ENCODE measurements at places on chromosomes 1 and 21. TPM values are rescaled to one million over a fixed set of nuclear protein-coding genes. Genes with fewer than 3 reads are reported as not detected.

The C1orf198 gene
- total RNA-seq: 64.4 TPM

The LCE3D gene
- total RNA-seq: not detected

The ACTN2 gene
- total RNA-seq: 0.58 TPM

The LAMC2 gene
- 21.3 TPM for total RNA-seq

The NTMT2 gene
- total RNA-seq: not detected

The TMEM125 gene
- total RNA-seq: 41.9 TPM

The GPR37L1 gene
- total RNA-seq: 0.18 TPM

The SH3GLB1 gene
- 25.2 TPM for total RNA-seq

The SHC1 gene
- 81.1 TPM for total RNA-seq

The TMOD4 gene
- total RNA-seq: not detected

The AZIN2 gene
- total RNA-seq: 2.0 TPM

The AMY2A gene
- total RNA-seq: not detected

GRCh38 chr1:177487481-177487880 lies 316.7 kb downstream of the BRINP2 start:
- DNase-seq: no peak

- DNase-seq: no peak
Measured at GRCh38 chr1:10361515-10361914, 37.3 kb upstream of the PGD start.

DNA sequence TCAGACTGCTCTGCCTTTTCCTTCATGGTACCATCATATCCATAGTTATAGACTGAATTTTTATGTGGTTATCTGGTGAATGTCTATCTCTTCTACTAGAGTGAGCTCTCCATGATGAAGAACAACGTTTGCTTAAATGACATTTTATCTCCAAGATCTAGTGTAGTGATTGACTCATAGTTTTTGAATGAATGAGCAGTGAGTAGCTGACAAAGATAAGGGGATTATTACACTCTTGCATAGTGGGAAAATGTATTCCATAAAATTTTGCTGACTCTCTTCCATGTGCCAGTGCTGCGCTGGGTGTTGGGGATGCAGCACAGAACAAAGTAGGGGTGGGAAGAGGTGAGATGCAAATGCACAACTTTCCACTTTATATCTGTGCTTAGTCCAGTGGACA lies 147.7 kb downstream of the TGFB2 start:
- DNase-seq: no peak

DNA sequence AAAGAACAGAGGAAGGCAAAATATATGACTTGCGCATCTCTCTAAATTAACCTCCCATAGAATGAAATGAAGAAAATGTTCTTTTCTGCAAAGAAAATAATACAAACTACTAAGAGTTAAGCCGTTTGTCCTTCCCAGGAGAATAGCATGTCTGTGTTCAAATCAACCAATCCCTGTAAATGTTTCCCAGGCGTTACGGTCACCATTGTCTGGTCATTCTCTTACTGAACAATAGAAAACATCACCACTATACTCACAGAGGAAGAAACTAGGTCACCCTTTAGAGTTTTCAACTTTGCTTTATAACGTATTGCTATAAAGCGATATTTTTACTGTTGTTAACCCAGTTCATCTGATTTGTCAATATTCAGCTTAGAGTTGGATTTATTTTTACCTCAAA lies 34.1 kb downstream of the COL11A1 start:
- no peak for DNase-seq

- no peak for DNase-seq
Measured at GRCh38 chr1:35112668-35113067, 33.5 kb downstream of the ZMYM1 start.

DNA sequence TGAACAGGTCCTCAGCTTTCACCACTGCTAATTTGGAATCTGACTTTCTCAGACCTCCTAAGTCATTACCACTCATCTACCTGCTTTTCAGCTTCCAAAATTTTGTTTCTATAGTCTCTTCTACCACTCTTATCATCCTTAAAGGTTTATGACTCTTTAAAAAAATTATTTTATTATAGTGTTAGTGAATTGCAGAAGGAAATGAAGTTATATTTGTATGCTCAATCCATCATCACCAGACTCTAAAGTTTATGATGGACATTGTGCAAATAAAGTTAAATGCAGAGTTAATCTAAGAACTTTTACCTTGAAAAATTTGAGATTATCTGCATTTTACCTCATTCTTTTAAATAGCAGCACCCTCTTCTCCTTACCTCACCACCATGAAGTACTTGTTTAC lies 14.6 kb downstream of the CDC42BPA start:
- no peak for DNase-seq

- no peak for DNase-seq
Measured at GRCh38 chr1:234836776-234837357, 226.9 kb upstream of the IRF2BP2 start.

DNA sequence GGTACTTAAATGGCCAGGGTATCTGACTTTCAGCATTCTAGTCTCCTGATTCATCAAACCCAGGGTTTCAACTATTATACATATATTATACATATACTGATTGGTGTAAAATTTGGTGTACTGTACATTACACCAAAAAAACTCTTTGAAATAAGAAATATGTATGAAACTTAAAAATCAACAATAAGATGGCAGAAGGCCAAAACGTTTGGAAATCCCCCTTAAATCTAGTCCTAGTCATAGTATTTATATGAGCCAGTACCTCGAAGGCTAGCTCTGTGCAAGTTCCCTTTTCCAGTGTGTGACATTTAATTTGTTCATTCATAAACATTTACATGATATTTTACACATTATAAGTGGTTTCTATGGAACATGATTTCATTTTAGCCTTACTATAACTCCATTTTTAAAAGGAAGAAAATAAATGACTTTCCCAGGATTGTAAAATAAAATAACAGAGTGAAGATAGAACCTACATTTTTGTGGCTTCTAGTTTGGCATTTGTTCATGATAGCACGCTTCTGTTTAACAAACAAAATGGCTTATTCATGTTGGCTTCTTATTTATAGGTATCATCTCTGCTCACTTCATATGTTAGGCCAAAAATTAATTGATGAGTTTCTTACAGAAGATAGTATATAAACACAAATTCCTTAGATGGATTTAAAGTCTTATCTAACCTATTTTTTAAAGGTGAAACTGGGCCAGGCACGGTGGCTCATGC lies 18.8 kb upstream of the ZNF281 start:
- DNase-seq: peak; percentile 26

- no peak for DNase-seq
Measured at GRCh38 chr1:244207042-244207934, 156.2 kb downstream of the ZBTB18 start.

GRCh38 chr1:76294482-76295194 lies 220.1 kb downstream of the ST6GALNAC3 start:
- no peak for DNase-seq

- no peak for DNase-seq
Measured at GRCh38 chr1:183909672-183910071, 104.8 kb downstream of the RGL1 start.

GRCh38 chr1:64995316-64995715 lies 29.0 kb upstream of the JAK1 start:
- no peak for DNase-seq

DNA sequence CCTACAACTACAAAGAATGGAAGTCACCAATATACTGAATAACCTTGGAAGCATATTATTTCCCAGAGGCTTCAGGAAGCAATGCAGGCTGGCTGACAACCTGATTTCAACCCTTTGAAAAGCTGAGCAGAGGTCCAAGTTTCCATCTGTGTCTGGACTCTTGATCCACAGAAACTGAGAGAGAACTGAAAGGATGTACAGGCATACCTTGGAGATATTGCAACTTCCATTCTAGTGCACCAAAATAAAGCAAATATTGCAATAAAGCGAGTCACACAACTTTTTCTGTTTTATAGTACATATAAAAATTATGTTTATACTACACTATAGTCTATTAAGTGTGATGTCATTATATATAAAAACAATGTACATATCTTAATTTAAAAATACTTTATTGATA lies 85.3 kb downstream of the TYW3 start:
- no peak for DNase-seq

- DNase-seq: no peak
Measured at GRCh38 chr1:156203331-156203730, 9.4 kb downstream of the SLC25A44 start.

DNA sequence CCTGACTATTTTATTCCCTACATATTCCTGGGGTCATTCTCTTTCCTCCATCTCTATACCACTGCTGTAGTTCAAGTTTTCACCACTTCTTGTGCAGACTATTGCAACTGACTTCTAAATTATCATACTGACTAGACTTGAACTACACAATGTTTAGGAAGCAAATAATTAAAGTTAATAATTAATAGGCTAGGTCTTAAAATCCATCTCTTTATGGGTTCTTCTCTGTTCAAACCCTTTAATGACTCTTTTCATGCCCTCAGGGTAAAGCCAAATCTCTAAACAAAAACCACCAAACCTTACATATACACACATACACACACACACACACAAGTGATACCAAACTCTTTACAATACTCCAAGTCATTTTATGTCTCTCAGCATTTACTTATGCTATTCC lies 22.3 kb upstream of the MOB3C start:
- no peak for DNase-seq

- DNase-seq: peak; percentile 37
Measured at GRCh38 chr21:38228115-38228514, 28.7 kb upstream of the KCNJ15 start.
